ENCODE measurements at places on chromosomes 16 and 17. TPM values are rescaled to one million over a fixed set of nuclear protein-coding genes. Genes with fewer than 3 reads are reported as not detected.

DNA sequence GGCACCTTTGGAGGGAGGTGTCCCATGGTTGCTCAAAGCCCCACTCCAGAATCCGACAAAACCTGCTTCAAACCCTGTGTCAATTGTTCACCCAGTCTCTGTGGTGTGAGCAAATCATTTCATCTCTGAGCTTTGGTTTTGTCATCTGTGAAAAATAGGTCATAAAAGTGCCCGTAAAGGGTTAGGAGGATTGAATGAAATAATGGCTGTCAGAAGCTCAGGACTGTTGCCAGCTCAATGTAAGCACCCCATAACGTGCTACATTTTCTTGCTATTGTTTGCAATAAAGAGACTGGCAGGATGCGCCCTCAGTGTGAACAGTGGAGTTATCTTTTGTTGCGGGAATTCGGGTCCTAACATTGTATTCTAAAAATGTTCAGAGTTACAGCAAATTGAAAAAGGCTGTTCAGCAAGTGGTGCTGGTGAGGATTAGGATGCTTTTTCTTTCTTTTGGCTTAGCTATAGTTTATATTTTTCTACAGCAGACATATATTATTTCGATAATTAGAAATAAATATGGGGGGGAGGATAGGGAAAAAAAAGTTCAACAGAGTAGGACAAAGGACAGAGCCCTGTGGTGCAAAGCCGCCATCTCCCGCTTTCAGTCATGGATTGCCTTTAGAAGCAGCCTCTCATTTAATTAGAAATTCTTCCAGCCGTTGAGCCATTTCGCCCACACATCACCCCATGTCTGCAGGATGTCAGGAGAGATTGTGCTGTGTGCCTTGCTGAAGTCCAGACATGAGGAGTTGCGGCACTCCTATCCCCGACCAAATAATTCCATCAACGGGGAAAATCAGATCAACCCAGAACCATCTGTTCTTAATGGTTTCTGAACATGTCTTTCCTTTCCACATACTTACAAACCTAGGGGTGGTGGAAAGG lies 20.9 kb upstream of the PYY start:
- no peak for DNase-seq

The SPATA2L gene
- 4.8 TPM for total RNA-seq

DNA sequence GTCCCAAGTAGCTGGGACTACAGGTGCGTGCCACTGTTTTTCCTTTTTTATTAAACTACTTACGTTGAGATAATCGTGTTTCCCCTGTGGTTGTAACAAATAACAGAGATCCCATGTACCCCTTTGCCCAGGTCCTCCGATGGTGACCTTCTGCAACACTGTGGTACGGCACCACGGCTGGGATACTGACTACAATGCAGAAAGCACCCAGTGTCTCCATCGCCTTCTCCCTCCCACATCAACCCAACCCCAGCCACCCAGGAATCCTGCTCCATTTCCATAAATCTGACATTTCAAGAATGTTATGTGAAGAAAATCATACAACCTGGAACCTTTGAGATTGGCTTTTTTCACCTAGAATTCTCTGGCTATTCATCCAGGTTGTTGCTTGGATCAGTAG lies 22.1 kb downstream of the MPRIP start:
- DNase-seq: no peak

GRCh38 chr17:72121164-72122009 lies 567 bp downstream of the SOX9 start:
- peak; percentile 69 for DNase-seq

- DNase-seq: no peak
These were observed 551 bp upstream of the MLX start for GRCh38 chr17:42566215-42566882.

GRCh38 chr16:65671071-65671470 lies 549.2 kb upstream of the CDH11 start:
- no peak for DNase-seq

GRCh38 chr16:71542377-71542776 lies 16.2 kb downstream of the CHST4 start:
- DNase-seq: peak; percentile 6

GRCh38 chr17:14428648-14429029 lies 127.8 kb downstream of the HS3ST3B1 start:
- DNase-seq: no peak

DNA sequence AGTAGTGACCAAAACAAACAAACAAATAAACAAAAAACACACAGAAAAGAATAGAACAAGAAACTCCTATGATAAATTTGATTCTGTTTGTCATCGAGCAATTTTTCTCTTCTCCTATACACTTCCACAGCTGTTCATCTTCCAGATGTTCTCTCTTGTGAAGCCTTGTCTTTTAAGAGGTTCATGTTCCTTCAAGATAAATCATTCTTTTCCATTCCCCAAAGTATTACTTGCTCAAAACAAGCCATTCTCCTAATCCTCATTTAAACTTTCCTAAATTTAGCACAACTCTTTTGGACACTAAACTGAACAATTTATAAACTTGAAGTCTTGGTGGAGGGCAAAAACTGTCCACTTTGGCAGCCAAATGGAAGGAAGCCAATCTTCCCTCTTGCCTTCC lies 103.3 kb downstream of the ABCA8 start:
- DNase-seq: no peak

The ANKFN1 gene
- under 0.01 TPM for total RNA-seq

DNA sequence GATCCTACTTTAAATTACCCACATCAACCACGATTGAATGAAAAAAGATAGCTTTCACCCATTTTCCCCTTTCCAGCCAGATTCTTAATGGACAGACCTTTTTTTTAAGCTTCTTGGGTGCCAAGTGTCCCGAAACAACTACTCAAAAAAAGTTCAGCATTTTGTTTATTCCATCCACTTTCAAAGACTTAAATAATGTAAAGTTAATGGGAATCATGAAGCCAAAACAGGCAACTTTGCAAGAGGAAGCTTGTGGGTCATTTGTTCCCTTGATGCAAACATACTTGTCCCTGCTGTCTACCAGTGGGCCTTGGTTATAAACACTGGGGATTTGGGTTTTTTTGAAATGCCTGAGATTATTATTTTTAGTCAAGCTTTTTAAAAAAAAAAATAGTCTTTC lies 414.0 kb upstream of the PSMD7 start:
- DNase-seq: no peak

DNA sequence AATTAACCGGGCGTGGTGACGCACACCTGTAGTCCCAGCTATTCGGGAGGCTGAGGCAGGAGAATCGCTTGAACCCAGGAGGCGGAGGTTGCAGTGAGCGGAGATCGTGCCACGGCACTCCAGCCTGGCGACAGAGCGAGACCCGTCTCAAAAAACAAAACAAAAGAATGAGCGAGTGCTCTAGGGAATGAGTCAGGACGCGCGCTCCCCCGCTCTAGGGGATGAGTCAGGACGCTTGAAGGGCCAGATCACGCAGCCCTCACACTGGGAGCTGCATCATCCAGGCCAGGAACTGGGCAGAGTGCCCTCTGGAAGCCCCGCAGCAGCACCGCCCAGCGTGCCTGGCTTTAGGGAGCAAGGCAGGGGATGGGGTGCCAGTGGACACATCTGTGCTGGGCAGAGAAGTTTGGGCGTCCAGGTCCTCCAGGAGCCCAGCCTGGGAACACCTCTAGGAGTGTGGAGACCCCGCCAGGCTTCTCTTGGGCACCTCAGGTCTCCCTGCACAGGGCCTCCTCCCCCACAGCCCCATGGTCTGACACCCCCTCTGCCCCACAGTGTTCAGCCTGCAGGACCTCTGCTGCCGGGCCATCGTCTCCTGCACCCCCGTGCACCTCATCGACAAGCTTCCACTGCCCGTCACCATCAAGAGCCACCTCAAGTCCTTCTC lies 3.9 kb upstream of the WFIKKN1 start:
- peak; percentile 97 for DNase-seq

GRCh38 chr17:44400226-44400847 lies 10.9 kb upstream of the ITGA2B start:
- DNase-seq: peak; percentile 41
